ENCODE measurements at places on chromosomes 16 and 17.

DNA sequence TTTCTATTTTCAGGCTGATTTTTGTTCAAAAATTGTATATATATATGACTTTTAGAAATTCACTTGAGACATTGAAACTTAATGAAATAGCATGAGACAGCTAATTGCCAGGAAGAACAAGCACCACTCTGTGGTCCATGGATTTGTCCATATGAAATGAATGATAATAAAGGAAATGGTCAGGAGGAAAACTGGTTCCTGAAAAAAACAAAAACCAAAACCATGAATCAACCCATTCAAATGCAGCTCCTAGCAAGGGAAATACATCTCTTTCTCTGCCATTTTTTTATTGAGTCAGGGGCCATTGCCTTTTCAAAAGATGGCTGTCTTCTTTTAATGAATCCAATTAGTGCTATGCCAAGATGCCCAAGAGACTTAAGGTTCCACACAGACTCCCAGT, 230.7 kb downstream of the SLC39A11 start:
- no peak for DNase-seq

- DNase-seq: no peak
Measured at GRCh38 chr16:66959704-66960161, 1.3 kb upstream of the CES3 start.

GRCh38 chr16:73915140-73915539, 381.5 kb upstream of the PSMD7 start:
- DNase-seq: no peak

- DNase-seq: no peak
Measured at GRCh38 chr17:70217571-70217970, 48.2 kb downstream of the KCNJ2 start.

- DNase-seq: no peak
Measured at GRCh38 chr17:79538291-79538690, 72.6 kb downstream of the RBFOX3 start.

- peak; percentile 21 for DNase-seq
Measured at GRCh38 chr17:1111599-1112443, 68.0 kb downstream of the ABR start.

DNA sequence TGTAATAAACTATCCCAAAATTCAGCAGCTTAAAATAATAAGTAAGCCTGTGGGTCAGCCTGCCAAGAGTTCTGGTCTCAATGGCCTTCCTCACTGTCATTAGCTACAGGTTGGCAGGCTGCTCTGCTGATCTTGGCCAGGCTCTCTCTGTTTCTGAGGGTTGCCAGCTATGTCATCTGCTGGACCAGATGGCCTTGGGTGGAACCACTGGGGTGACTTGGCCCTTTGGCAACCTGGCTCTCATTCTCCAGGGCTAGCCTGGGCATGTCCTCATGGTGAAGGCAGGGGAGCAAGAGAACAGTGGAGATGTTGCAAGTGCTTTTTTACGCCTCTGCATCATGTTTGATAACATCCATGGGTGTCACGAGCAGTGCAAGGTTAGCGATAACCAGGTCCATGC, 13.9 kb downstream of the ITGAM start:
- no peak for DNase-seq

DNA sequence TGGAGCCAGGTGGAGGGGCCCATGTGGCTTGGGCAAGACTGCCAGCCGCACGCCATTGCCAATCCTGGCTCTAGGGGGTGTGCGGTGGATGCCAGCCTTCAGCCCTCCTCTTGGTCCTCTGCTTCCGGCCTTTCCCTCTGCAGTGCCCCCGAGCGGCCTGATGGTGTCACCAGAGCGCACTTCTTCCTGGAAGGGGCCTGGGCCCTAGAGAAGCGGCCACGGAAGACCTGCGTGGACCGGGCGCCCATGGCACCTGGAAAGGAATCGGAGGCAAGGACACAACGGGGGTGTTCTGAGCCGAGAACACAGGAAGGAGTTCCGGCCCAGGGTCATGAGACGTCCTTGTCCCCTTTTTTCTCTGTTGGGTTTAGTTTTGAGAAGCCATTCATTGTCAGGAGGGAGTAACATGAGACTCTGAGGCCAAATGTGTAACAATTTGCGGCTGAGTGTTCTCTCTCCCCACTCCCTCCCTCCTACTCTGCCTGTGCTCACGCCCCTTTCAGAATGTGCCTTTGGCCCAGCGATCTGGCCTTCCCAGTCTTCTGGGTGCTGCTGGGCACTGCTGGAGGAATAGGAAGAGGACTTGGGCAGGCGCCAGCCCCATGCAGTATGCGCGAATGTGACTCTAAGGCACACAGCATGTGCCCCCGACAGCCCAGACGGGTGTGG, 92.8 kb downstream of the IRX3 start:
- no peak for DNase-seq

DNA sequence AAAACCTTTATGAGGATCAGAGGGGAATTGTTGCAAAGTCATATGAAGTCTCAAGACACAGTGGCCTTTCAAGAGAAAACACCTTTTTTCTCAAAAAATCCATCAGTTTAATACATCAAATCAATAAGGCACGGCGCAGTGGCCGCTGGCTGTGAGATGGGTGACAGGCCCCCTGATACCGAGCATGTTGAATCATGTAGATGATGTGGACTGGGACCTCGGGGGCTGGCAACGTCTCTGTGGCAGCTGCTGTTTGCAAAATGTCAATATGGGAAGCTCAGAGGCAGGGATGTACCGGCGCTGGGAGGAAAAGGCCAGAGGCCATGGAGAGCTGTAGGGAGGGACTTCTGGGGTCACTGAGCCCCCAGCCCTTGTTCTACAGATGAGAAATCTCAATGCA, 169.1 kb downstream of the GSG1L start:
- no peak for DNase-seq

DNA sequence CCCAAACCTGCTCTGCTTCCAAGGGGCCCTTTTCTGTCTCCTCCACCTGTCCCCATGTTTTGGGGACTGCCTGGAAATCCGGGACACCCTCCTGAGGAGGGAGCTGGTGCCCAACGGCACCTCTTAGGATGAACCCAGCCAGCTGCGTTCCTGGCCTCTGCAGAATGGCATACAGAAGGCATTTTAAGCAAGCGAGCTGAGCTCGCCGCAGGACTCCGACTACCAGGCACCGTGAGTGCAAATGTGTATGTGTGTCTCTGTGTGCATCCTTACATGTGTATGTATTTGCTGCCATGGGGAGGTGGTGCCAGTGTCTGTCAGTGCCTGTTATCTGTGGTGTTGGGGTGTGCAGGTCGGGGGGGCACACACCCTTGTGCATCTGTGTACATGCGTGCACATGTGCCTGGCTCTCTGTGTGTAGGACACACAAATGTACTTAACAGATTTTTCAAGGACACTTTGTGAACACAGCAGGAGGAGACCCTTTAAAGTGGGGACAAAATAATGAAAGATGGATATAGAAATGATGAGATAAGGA, 39.3 kb downstream of the ABAT start:
- no peak for DNase-seq

DNA sequence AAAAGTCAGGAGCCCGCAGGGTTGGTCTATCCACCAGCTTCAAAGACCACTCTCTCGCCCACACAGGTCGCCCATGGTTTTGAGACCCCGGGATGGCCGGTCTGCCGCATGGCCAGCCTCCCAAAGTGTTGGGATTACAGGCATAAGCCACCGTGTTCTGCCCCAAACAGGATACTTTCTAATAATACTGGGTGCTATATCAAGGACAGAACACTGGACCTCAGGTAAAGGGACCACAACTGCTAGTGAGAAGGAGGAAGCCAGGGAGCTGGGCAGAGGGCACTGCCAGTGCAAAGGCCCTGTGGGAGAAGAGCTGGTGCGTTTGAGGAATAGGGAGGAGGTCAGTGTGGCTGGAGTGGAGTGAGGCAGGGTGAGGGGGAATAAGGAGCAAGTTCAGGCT, 34.1 kb downstream of the IL21R start:
- DNase-seq: no peak

- no peak for DNase-seq
Measured at GRCh38 chr17:7107012-7107754, 7.4 kb downstream of the ASGR2 start.

DNA sequence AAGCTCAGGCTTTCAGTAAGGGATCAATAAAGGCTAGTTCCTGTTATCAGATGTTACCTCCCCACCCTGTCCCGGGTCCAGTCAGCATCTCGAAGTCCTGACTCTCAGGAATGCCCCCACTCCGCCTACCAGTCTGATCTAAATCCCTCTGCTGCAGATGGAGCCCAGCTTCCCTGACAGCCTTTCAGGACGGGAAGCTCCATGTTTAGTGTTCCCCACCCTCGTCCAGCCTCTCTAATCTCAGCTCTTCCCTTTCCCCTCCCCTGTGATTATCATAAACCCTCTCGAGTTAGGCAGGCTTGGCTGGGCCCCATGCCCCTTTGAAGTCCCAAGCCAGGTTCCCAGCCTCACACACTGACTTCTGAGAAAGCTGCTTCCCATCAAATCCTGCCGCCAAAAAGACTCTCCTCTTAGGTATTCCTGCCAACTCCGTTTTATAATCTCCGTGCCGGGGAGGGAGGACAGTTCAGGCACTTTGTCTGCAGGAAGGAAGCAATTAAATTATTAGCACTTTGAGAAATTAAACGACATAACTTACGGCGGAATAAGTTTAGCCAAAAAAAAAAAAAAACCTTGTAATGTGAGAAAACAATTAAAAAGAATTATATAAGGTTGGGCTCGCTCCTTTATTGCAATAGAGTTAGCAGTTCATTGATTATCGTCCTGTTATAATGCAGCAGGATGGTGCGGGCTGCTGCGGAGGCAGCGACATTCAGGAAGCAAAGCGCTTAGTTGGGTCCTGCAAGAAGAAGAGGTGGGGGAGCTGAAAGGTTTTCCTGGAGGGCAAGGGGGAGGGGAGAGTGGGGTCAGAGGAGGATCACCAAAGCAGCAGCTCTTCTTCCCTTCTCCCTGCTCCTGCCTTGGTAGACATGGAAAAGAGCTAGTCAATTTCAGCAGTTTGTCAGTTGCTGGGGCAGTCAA, 16.8 kb upstream of the ETV4 start:
- DNase-seq: no peak

DNA sequence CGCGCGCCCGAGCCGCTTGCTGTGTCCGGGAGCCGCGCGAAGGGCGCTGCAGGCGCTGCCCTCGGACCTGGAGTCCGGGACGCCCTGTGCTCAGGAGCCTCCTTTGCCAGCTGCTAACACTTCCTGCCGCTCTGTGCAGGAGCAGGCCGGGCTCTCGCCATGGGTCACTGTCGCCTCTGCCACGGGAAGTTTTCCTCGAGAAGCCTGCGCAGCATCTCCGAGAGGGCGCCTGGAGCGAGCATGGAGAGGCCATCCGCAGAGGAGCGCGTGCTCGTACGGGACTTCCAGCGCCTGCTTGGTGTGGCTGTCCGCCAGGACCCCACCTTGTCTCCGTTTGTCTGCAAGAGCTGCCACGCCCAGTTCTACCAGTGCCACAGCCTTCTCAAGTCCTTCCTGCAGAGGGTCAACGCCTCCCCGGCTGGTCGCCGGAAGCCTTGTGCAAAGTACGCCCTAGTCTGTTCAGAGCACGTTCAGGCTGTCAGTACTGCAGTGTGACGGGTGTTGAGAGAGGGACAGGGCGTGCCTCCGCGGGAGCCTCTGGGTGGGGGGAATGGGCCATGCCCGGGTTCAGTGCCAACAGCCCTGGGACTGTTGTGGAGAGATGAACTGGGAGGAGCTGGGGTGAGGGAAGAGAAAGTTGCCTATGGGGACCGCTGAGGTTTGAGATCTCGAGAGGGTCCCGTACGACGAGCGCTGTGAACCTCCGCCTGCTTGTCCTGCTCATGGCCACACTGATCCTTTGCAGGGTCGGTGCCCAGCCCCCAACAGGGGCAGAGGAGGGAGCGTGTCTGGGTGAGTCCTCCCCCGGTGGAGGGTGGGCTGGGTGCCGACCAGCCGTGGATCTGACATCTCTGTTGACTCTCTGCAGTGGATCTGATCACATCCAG, 1.3 kb downstream of the ZNF276 start:
- no peak for DNase-seq

DNA sequence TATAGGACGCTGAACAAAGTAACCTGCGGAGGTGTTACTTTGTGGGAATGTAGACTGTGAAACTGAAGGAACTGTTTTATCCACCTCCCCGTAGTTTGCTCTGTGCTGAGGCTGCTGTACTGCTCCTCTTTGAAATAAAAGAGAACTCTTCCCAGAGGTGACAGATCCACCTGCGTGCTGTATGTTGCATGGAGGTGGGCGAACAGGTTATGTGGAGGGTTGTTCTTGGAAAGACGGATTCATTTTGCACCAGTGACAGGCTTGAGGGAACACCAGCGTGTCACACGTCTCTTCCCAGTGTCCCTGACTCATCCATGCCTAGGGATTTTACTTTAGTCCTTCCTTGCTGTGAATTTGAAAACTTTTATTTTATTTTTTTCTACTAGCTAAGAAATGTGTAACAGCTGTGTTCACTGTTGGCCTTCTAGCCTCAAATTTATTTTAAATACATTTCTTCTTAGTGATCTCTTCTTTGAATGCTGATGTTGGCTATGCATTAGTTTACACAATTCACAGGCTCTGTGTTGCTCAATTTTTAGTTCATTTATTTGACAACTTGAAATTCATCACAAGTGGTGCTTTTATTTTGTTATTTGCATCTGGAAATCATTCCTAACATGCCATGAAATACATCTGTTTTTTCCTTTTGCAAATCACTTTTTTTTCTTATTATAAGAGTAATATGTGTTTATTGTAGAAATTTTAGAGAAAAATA, 512.4 kb downstream of the CDH13 start:
- peak; percentile 27 for DNase-seq

- no peak for DNase-seq
Measured at GRCh38 chr17:80737106-80738019, 192.7 kb downstream of the RPTOR start.

DNA sequence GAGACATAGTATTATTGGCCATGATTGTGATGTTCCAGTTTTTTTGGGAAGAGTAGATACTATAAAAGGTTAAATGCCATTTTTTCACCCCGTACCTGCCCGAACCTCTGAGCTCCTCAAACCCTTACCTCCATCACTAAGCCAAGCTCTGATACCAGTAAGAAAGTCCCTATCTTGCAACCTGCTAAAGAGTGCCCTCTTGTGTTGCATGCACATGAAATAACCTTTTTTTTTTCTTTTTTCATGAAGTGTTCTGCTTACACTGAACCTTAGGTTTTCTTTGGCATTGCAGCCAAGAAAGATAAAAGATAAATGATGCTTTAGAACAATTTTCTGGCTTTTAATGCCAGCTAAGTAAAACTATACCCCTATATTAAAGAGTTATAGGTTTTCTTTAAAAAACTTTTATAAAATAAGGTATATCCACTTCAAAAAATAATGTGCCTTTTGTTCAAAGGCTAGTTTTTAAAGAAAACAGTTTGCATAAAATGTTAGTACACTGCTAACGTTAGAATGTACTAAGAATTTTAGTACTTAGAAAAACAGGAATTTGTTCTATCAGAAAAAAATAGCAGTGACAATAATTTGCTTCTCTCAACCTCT, 295.3 kb upstream of the PMFBP1 start:
- peak; percentile 6 for DNase-seq

- no peak for DNase-seq
Measured at GRCh38 chr17:3647769-3648555, 11.4 kb downstream of the CTNS start.

DNA sequence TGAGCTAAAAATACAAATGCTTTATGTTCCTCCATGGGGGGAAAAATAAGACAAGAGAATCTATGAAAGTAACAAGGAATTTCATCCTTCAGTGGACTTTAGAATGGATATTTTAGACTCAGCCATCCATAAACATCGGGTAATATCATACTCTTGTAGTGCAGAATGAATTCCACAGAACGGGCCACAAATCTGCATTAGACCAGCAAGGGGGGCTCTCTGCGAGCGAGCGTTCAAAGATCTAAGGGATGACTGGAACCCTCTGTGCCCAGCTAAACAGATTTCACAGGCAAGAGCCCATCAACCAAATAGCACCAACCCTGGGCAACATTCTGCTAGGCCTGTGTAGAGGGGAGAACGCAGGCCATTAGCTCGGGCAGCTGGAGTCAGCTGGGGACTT, 537.9 kb upstream of the CDH11 start:
- no peak for DNase-seq

GRCh38 chr17:7882629-7883028, 6.0 kb upstream of the CHD3 start:
- DNase-seq: no peak

All from AG04450 (cell line).